ENCODE measurements at places on chromosomes 2 and 18.

GRCh38 chr2:5594249-5594695, 97.9 kb upstream of the SOX11 start:
- no peak for ATAC-seq

GRCh38 chr2:15348636-15349035, 212.5 kb downstream of the NBAS start:
- no peak for ATAC-seq

- no peak for ATAC-seq
Measured at GRCh38 chr2:33380001-33380609, 96.3 kb upstream of the RASGRP3 start.

DNA sequence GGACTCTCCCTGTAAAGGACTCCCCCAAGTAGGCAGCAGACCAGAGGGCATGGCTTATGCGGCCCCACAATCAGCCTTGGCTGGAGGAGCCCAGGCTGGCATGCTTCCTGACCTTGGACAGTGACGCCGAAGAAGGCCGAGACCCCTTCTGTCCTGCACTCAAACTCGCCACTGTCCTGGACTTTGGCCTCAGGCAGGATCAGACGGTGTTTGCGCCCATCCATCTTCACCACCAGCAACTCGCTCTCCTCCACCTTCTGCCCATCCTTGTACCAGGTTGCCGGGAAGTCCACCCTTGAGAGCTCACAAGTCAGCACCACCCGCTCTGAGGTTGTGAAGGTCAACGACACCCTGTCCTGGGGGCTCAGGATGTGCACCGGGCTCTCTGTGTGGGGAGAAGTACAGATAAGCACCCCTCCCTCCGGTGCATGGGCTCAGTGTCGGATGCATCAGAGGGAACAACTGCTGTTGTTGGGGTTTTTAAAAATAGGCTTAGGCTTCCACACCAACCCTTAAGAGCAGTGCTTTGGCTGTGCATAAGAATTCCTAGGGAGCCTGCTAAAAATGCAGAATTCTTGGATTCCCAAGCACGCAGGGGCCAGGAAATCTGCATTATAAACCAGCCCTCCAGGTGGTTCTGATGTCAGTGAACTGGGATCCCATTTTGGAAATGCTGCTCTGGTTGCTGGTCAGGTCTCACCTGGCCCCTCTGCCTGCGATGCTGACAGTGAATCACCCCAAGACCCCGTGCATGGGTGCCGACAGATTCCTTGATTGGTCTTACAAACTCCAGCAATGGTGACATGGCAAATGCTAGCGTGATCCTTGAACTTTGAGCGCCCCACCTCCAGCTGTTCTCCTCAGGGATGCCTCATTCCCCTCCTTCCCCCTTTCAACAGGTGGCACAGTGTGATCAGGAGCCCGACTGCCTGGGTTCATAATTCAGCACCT, 5.9 kb downstream of the OBSL1 start:
- ATAC-seq, result no peak

GRCh38 chr2:128421861-128422311, 103.2 kb upstream of the HS6ST1 start:
- ATAC-seq, result no peak

GRCh38 chr2:153532140-153532539, 53.6 kb upstream of the RPRM start:
- ATAC-seq, result no peak

GRCh38 chr2:233092432-233093165, 32.5 kb downstream of the INPP5D start:
- no peak for ATAC-seq

DNA sequence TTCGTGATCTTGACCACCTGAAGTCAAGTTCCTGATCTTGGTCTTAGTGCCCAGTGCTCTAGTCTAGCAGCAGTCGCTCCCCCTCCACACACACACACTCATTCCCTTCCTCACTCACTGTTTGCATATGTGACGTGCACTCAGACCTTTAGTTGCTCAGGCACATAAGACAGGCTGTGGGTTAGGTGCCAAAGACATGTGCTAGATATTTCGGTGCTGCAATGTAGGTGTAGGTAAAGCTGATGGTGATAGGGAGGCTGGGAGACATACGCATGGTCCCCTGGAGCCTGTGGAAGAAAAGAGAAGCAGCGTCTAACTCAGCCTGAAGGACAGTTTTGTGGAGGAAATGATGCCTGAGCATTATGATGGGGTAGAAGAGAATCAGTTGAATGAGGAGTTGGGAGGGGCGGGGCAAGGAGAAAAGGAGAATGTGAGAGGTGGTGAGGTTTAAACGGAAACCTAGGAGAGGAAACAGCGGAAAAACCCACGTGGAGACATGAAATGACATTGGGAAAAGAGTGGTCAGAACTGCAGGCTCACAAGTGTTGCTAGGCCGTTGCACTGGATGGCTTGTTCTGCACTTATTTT, 3.8 kb downstream of the TTC39C start:
- ATAC-seq, result peak; percentile 58

DNA sequence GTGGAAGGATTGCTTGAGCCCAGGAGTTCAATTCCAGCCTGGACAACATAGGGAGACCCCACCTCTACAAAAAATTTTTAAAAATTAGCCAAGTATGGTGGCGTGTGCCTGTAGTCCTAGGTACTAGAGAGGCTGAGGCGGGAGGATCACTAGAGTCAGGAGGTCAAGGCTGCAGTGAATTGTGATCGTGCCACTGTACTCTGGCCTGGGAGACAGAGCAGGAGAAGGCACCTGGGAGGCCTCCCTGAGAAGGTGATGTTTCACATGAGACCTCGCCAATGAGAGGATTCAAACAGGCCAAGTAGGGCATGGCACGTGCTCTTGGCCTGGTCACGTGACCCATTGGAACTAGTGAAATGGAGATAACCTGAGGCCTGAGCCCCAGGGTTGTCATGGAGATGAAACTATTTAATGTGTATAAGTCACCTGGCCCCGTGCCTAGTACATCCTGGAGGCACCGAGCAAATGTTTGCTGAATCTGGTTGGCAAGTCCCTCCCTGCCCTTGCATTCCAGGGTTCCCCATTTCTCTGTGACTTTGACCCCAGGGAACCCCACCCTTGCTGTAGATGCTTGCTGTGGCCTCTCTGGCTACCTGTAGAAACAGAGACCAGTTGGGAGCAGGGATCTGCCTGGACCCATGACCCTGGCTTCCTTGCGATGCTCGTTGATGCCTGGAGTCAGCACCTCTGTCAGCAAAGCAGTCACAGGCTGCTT, 26.1 kb upstream of the ROCK2 start:
- ATAC-seq, result no peak

- no peak for ATAC-seq
Measured at GRCh38 chr18:3283253-3283863, 21.4 kb downstream of the MYL12B start.

DNA sequence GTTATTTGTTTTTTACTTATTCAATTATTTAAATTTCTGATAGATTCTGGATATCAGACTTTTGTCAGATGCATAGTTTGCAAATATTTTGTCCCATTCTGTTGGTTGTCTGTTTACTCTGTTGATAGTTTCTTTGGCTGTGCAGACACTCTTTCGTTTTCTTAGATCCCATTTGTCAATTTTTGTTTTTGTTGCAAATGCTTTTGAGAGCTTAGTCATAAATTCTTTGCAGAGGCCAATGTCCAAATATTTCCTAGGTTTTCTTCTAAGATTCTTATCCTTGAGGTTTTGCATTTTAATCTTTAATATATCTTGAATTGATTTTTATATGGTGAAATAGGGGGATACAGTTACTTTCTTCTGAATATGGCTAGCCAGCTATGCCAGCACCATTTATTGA, 112.7 kb upstream of the SESTD1 start:
- no peak for ATAC-seq

DNA sequence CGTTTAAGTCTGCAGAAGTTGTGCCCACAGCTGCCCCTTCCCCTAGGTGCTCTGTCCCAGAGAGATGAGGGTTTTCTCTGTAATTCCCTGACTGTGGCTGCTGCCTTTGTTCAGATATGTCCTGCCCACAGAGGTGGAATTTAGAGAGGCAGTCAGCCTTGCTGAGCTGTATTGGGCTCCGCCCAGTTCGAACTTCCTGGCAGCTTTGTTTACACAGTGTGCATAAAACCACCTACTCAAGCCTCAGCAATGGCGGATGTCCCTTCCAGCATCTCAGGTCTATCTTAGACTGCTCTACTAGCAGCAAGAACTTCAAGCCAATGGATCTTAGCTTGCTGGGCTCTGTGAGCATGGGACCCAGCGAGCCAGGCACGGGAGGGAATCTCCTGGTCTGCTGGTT, 48.1 kb downstream of the LHCGR start:
- no peak for ATAC-seq

DNA sequence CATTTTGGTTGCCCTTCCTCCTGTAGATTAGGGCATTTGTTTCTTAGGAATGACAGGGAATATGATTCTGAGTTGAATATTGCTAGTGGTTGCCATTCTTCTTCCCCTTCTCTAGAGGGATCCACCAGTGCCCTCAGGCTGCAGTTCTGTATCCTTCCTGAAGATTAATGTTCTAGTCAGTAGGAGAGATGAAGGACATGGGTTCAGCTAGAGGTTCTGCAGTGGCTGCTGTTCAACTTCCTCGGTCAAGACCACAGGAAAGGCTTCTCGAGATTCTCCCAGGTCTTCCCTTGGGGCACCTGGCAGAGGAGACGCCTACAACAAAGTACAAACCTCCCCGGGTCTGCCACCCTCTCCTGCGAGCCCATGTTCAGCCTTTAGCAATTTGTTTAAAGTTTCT, 325.5 kb downstream of the AFF3 start:
- ATAC-seq, result no peak
